H1 (cell line): ENCODE measurements at places on chromosomes 11 and 22. TPM values are rescaled to one million over a fixed set of nuclear protein-coding genes. Genes with fewer than 3 reads are reported as not detected.
A peak's percentile ranks its signal among the peaks of the same experiment; 100 is the strongest.

GRCh38 chr11:76621466-76621865 is 49.1 kb downstream of the LRRC32 start:
- no peak for DNase-seq

GRCh38 chr11:6443269-6444003 is 2.6 kb upstream of the HPX start:
- peak; percentile 77 for DNase-seq

The OR8D4 gene
- total RNA-seq, result not detected in 2 replicates

The MTNR1B gene
- total RNA-seq, result not detected in 2 replicates

- no peak for DNase-seq
These were observed 152.3 kb downstream of the FEZ1 start for GRCh38 chr11:125343718-125344131.

The TIMP3 gene
- total RNA-seq, result 4.7 and 4.8 TPM in 2 replicates

DNA sequence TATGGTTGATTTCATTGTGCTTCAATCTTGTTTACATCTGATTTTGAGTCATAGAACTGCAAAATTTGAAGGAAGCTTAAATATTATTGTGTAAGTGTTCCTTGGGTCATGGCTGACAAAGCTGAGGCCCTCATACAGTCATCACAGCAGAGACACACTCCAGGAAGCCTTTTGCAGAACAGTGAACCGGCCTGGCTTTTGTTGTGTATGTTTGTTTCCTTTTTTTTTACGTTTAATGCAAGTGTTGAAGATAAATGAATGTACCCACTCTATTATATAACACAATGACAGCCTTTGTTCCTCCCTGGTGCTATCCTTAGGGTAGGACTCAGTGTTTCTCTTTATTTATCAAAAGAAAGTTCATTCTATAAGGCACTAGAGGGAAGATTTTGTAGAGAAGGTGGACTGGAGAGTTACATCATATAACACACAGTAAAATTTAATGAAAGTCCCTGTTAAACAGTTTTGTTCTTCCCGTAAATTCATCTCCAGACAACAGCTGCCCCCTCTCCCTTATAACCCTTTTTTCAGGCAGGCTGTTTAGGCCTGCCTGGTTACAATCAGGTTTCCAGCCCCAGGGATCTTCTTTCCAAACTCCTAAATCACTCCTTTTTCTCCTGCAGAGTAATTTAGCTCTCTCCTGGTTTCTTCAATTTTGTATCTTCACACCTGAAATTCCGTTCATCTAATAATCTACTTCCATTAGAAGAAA is 34.3 kb upstream of the CSTF3 start:
- DNase-seq, result no peak

The CNTF gene
- total RNA-seq, result 1.5 and 1.9 TPM in 2 replicates

DNA sequence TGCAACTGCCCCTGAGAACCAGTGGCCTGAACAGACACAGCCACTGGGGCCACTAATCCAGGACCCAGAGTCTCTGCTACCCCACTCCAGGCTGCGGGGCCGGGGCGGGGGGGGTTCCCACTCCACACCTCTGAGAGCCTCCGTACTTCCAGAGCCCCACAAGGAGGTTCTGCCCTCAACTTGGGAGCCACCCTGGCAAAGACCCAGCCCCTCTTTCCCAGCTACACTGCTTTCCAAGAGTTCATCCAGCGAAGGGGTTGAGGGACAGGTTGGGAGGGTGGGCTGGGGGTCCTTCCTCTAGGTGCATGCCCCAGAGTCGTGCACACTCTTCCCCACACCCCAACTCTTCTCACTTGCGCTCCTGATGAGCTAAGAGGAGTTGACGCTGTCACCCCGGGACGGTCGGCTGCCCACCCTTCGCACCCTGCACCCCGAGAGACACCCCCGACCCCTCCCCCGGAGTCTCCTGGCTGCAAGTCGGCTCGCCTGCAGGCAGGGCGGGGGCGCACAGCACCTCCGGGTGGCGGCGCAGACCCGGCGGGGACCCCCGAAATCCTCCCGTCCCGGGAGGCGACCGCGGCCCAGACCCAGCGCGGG is 531 bp downstream of the RAB3IL1 start:
- no peak for DNase-seq
